ENCODE measurements at places on chromosomes 5 and 9. TPM values are rescaled to one million over a fixed set of nuclear protein-coding genes. Genes with fewer than 3 reads are reported as not detected.

- no peak for DNase-seq
Observed at GRCh38 chr9:124973807-124974206, 32.9 kb upstream of the GOLGA1 start.

DNA sequence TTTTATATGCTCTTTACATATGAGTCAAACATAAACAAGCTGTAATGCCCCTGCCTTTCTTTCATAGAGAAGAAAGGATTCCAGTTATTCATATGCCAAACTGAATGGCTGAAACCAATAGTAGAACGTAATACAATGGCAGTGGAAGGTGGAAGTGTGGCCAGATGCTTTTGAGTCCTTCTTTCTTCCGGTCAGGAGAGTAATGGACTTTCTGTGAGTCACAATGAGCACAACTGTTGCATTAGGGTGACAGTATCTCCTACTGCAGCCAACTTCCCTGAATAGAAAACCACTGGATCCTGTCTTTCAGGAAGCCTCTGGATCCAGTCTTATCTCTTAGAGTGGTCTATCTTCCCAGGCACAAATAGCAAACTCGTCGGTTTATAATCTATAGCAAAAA is 855.2 kb downstream of the MAT2B start:
- no peak for DNase-seq

- no peak for DNase-seq
Observed at GRCh38 chr5:146188358-146188757, 5.9 kb upstream of the LARS1 start.

PTGES2 gene
- polyA plus RNA-seq: 99.7 TPM

GRCh38 chr9:98989036-98990000 is 45.6 kb downstream of the COL15A1 start:
- DNase-seq: no peak

TMEM232 gene
- polyA plus RNA-seq: 0.97 TPM

GRCh38 chr9:102518324-102518723 is 476.8 kb upstream of the CYLC2 start:
- no peak for DNase-seq

DNA sequence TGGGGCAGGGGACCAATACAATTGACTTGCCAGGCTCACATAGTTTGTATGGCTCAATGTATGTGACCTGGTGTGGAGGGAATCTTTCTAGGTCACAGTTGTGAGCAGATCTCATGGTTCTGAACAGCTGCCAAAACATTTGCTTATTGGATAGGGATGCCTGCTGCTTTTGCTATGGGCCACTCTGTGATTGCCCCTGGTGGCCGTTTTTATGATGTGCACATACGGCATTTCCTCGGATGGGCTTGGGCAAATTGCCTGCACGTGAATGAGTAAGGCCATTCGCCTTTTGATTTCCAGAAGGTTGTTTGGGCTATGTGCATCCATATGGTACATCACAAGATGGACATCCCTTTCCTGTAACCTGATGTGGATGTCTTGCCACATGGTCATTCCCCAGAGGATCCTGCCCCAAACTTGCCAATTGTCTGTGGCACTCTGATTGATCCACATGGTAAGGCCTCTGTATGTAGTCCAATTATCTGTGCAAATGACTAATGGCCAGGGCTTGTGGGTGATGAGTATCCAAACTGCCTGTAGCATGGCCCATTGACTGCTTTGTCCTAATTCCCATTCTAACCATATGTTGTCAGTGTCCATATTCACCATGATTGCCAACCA is 10.7 kb upstream of the SLC22A4 start:
- DNase-seq: peak; percentile 57

LECT2 gene
- polyA plus RNA-seq: not detected

DNA sequence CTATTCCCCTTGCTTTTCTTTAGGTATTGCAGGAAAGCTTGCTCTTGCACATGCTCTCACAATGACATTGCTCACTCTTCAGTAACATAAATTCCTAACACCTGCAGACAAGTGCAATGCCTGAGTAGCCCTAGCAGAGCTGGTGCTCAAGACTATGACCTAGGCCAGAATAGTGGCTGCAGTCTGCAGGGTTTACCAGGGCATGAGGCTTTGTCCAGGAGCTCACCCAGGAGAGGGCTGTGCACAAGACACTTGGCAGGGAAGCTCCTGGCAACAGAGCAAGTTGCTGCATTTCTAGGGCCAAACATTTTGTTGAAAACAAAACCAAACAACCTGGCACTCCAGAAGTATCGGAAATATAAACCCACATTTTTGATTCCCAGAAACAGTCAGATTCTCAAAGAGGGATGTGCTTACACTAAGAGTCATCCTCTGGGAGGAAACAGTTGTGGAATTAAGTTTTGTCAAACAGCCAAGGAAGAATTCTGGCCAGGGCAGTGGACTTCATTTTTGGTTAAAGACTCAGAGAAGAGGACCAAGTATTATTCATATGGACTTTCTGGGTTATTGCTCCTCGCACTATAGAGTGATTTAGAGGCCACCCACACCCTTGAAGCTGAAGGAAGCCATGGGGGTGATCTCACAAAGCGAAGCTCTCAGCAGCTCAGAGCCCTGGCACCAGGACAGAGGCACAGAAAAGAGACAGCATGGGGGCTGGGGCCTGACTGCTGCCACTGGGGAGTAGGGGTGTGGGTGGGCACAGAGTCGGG is 44.9 kb downstream of the MACROH2A1 start:
- DNase-seq: peak; percentile 19

SOHLH1 gene
- not detected for polyA plus RNA-seq

GRCh38 chr5:56494300-56494731 is 261.2 kb upstream of the ANKRD55 start:
- DNase-seq: no peak

DNA sequence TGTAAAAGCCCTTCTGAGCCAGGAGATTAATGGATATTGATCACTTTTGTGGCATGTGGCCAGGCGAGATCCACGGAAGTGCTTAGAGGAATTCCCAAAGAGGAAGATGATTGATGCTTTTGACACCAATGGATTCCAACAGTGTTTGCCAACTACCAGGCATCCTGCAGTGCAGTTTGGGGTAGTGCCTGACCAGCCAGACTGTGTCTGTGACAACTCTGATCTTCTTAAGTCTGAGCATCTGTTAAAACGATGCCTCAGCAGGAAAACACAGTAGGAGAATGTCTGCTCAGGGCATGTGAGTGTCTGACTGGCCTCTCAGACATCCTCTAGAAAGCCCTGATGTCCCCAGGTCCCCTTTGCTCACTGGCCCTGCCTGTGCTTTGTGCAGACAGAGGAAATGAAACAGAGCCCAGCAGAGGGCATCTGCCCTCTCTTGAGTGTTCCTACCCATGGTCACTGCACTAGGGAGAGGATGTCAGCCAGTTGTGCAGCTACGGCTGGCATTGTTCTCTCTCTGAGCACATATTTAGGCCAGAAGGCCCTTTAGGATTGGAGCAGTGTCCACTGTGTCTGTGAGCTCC is 57.0 kb downstream of the TRPC7 start:
- no peak for DNase-seq

- no peak for DNase-seq
Observed at GRCh38 chr5:142568283-142568995, 117.5 kb downstream of the FGF1 start.
